Activated CD4-positive, alpha-beta T cell treated with anti-CD3 and anti-CD28 coated beads for 24 hours (primary cell): ENCODE measurements at places on chromosomes 2 and 18.

GRCh38 chr2:102486941-102487702, 14.1 kb downstream of the SLC9A4 start:
- no peak for DNase-seq

- no peak for DNase-seq
Measured at GRCh38 chr2:18132697-18133096, 254.2 kb downstream of the KCNS3 start.

GRCh38 chr2:128780434-128781080, 461.9 kb upstream of the HS6ST1 start:
- no peak for DNase-seq

- no peak for DNase-seq
Measured at GRCh38 chr2:168614172-168615018, 158.3 kb downstream of the CERS6 start.

- DNase-seq, result no peak
Measured at GRCh38 chr2:40879305-40879704, 427.4 kb upstream of the SLC8A1 start.

- no peak for DNase-seq
Measured at GRCh38 chr2:120612471-120612870, 123.2 kb upstream of the GLI2 start.

- DNase-seq, result no peak
Measured at GRCh38 chr2:111896024-111896423, 2.4 kb upstream of the MERTK start.

GRCh38 chr2:207135340-207135739, 30.4 kb downstream of the KLF7 start:
- no peak for DNase-seq

- no peak for DNase-seq
Measured at GRCh38 chr18:55384551-55385275, 203.3 kb downstream of the TCF4 start.

DNA sequence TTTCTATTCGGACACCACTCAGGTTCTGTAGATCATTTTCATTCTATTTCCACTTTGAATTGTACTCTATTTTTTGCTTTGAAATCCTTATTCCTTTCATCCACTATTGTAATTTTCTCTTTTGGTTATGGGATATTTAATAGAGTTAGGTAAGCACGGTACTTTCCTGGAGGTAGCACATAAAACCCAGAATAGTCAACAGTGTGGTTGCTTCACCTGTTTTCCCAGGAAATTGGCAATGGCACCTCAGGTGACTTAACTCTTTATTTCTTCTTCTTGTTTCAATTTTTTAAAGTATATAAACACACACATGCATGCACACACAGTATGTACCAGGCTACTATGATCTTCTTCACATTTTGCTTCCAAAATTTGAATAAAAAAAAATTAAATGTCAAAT, 682.0 kb upstream of the TMEFF2 start:
- no peak for DNase-seq

- no peak for DNase-seq
Measured at GRCh38 chr2:241595600-241596140, 37.1 kb downstream of the BOK start.

DNA sequence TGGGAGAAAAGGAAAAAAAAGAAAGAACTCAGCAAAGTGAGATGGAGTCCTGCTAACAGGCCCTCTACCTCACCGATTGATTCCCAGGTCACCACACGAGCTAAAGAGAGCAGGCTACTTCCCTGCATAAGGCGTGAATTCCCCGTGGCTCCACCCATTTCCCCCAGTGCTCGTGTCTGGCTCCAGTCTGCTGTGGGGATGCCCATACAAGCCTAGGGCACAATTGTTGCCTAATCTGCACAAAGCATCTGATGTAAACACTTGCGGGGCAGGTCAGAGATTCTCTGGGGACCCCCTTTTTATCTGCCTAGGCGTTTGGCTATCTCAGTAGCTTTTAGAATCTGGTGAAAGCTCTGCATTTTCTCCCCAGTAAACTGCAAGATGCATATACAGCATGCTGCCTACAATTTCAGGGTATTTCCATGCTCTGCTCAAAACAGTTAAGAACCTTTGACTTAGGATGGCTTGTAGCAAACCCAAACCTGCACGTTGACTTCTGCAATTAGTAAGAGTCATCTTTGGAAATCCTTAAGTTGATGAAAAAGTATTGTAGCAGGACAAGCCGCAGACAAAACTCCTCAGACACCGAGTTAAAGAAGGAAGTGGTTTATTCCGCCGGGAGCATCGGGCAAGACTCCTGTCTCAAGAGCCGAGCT, 34.8 kb downstream of the MYO3B start:
- no peak for DNase-seq
